ENCODE measurements at places on chromosomes 4 and X.

DNA sequence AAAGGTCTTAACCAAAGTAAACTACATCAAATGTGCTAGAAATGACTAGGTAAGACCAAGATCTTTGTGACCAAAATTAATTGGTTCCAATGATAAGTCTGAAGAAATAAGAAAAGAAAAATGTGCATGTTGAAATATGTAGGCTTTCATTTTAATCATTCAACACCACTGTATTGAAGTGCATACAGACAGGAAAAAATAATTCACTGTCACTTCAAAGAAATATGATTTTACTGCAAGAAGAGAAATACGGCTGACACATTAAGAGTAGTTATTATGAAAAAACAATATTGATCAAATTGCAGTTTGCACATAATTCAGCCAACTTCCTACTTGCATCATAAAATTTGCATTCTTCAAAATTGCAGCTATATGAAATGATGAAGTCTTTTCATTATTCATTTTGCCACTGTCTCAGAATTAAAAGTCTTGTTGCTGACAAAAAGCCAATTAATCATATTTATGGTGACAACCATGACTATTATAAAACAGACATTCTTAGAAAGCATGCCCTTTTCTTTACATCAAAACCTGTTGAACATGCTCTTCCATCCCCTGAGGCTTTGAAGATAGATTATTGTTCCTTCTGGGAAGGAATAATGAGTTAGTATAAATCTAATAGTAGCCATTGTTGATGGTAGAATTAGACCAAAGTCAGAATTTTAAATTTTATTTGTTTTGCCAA, 405.9 kb upstream of the MAD2L1 start:
- no peak for DNase-seq

DNA sequence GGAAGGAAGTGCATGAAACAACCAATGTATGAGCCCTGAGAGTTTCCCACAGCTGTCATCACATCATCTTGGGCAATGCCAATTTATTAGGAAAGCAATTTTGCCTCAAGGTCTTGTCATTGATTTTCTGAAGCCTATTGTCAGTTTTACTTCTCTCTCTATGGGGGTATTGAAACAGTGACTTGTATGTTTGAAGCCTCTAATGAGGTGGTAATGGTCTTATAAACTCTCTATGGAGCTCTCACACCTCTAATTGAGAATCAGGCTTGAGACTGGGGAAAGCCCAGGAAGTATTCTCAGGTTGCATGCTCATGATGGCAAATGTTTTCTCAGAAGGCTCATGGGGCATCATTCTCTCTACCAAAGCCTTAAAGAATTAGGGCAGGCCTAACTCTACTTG, 308.2 kb upstream of the EMCN start:
- no peak for DNase-seq

DNA sequence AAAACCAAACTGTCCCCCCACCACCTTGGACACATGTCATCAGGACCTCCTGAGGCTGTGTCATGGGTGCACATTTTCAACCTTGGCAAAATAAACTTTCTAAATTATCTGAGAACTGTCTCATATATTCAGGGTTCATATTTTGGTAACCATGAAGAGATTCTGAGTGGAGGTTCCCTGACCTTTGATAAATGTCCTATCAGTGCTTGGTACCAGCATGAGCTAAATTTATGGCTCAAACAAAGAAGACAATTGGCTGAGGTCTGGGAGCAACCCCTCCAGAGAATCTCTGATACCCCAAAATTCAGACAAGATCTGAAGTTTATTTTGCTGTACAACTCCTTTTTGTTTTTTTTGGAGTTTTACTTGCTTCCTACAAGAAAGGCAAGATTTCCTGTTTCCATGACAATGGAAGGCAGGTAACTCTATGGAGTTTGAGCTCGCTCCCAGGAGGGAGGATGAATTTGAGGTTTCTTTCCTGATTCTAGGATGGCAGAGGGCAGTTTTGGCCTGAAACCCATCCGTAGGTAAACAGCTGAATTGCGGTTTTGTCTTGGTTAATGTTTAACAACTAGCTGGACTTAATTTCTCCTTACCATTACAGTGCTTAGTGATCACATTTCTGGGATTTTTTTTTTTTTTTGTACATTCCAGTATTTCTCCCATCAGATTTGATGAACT, 14.5 kb downstream of the UGT2B15 start:
- no peak for DNase-seq

GRCh38 chrX:102835504-102836146, 101.4 kb upstream of the RAB40AL start:
- DNase-seq, result no peak

- peak; percentile 46 for DNase-seq
Measured at GRCh38 chr4:40046311-40046980, 10.2 kb upstream of the N4BP2 start.

DNA sequence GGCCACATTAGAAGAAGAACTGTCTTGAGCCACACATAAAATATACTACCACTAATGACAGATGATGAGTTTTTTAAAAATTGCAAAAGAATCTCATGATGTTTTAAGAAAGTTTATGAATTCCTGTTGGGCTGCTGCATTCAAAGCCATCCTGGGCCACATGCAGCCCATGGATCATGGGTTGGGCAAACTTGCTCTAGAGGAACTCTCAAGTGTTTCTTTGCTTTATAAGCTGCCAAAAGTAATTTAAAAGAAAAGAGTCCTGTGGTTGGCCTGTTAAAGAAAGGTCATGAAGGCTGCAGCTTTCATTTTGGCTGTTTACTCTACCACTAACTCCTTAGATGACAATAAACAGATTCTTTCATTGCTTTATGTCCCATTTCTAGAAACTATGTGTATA, 218.2 kb downstream of the SCFD2 start:
- no peak for DNase-seq

- no peak for DNase-seq
Measured at GRCh38 chr4:53545273-53545672, 46.0 kb downstream of the LNX1 start.

DNA sequence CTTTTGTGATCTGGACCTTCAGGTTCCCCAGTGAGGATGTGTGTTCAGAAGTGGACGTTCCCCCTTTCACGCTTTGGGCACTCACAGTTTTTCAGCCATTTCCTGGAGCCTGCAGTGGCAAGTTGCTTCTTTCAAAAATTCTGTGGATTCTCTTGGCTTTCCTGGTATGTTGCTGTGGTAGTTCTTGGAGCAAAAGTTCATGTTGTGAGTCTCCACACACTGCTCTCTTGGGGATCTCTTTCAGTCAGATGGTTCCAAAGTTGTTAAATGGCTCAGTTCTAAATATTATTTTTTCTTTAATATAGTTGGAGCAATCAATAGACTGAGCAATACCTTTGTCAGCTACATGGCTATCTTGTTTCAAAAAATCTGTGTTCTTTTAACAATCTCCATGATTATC, 28.5 kb upstream of the BANK1 start:
- DNase-seq, result no peak

DNA sequence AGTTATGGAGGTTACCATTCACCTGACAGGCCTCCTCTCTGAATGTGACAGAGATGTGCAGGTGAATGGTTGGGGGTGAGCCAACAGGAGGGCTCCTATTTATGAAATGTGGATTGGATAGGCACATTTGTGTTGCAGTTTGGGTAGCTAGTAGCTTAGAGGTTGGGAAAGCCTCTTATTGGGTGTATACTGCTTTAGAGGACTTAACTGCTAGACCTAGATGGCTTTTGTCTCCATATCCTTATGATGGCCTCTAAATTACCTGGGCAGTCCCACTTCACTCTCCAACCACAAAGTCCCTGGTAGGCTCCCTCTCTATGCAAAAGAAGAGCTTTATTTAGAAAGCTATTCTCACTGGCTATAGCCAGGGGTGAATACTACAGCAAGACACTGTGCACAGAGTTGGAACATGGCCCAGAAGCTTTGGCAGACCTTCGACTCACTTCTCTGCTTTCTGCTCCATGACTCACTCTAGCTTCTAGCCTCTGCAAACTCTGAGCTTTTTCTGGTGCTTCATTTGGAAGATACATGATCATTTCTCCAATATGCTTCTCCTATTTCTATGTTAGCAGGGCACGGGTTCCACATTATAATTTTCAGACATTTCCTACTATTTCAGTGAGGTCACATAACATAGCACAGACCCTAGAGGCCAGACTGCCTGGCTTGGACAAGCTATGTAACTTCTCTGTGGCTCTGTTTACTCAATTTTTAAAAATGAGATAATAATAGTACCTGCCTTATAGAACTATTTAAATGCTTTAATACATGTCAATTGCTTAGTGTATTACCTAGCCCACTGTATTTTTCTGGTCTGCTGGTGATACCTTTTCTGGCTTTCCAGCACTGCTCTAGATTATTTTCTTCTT, 6.0 kb upstream of the VGLL1 start:
- peak; percentile 61 for DNase-seq

- no peak for DNase-seq
Measured at GRCh38 chrX:26192204-26192603, at the start of gene MAGEB6. TSS of gene MAGEB6 (plus strand) at chrX:26192440. CDS start at chrX:26193847, 1,407 bp downstream.

DNA sequence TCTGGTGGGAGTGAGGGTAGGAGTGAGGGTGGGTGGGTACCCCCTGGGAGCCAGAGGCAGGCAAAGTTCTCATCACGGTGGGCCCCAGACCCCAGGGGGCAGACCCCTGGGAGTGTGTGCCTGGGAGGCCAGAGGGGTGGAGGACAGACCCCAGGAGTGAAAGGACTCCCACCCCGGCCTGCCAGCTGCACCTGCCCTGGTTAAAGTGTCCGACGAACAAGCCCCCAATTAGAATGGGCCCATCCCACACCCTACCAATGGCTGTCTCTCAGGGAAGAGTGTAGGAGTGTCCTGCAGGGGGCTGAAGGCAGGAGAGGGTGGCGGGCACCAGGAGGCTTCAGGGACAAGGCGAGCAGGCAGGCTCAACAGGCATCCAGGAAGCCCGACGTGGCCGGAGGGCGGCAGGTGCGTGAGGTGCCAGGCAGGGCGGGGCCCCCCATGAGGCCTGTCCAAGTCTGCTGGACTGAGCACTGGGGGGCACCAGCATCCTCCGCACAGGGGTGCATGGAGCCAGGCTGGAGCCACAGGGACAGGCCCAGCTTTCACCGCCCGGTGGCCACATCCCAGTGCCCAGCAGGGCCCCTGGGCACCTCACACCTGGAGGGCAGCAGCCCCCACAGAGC, 8.7 kb downstream of the PDE6B start:
- no peak for DNase-seq

DNA sequence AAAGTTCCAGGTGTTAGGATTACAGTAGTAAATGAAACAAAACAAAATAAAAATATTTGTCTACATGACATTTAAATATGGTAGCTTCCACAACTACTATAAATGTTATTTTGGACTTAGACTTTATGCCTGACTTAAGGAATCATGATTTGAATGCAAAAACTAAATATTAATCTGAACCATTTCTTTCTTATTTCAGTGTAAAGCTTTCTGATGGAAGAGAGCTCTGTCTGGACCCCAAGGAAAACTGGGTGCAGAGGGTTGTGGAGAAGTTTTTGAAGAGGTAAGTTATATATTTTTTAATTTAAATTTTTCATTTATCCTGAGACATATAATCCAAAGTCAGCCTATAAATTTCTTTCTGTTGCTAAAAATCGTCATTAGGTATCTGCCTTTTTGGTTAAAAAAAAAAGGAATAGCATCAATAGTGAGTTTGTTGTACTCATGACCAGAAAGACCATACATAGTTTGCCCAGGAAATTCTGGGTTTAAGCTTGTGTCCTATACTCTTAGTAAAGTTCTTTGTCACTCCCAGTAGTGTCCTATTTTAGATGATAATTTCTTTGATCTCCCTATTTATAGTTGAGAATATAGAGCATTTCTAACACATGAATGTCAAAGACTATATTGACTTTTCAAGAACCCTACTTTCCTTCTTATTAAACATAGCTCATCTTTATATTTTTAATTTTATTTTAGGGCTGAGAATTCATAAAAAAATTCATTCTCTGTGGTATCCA, 1.6 kb downstream of the CXCL8 start:
- DNase-seq, result no peak

DNA sequence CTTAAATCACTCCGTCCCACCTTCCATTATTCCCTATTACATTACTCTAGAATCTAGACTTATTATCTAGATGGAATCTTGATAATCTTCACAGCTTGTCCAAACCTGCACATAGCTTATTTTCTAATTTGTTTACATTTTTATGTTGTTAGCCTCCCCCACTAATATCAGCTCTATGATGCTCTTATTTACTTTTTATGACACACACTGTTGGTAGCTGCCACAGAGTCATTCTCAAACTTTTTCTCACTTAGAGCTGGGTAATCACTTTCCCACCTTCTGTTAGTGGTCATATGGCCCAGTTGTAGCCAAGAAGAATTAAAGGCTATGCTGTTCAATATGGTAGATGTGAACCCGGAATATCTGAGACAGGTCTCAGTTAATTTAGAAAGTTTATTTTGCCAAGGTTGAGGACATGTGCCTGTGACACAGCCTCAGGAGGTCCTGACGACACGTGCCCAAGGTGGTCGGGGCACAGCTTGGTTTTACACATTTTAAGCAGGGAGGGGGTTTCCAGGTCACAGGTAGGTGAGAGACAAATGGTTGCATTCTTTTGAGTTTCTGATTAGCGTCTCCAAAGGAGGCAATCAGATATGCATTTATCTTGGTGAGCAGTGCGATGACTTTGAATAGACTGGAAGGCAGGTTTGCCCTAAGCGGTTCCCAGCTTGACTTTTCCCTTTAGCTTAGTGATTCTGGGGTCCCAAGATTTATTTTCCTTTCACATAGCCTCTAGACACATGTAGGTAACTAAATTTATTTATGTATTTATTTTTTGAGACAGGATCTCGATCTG, 7.0 kb upstream of the ADGRA3 start:
- no peak for DNase-seq

- DNase-seq, result no peak
Measured at GRCh38 chr4:72942565-72942964, 127.0 kb downstream of the COX18 start.

DNA sequence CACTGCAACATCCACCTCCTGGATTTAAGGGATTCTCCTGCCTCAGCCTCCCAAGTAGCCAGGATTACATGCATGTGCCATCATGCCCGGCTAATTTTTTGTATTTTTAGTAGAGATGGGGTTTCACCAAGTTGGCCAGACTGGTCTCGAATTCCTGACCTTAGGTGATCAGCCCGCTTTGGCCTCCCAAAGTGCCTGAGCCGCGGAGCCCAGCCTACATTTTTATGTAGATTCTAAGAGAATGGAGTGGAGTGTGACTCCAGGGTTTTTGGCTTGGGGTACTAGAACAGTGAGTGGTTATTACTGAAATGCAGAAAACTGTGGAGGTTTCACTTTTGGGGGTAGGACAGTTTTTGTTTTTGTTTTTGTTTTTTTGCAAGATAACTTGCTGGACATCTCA, 806.0 kb downstream of the ADGRL3 start:
- DNase-seq, result no peak

GRCh38 chr4:123676890-123677229, 280.3 kb downstream of the SPRY1 start:
- no peak for DNase-seq

DNA sequence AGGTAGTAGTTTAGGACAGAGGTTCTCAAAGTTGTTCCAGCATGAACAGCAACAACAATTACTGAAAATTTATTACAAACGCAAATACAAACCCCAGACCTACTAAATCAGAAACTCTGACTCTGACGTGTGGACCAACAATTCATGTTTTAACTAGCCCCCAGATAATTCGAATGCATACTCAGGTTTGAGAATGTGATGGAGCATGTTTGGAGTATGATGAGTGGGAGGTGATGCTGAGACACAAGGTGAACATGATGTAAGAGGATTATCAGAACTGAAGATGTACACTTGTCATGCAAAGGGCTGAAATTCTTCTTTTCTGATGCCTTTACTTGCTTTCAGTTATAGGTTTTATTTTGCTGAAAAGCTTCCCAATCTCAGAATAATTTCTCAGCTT, 323.0 kb downstream of the INPP4B start:
- DNase-seq, result no peak

- DNase-seq, result no peak
Measured at GRCh38 chr4:94298725-94299252, 43.8 kb downstream of the HPGDS start.

GRCh38 chr4:80361329-80361900, 25.9 kb downstream of the CFAP299 start:
- no peak for DNase-seq

Measured in breast epithelium (tissue), 4 donors.